ENCODE measurements at places on chromosomes 5 and 9.
A peak's percentile ranks its signal among the peaks of the same experiment; 100 is the strongest.

GRCh38 chr5:154993461-154993860 lies 20.1 kb upstream of the KIF4B start:
- no peak for DNase-seq

- no peak for DNase-seq
Observed at GRCh38 chr9:126411225-126411947, 84.8 kb downstream of the MVB12B start.

DNA sequence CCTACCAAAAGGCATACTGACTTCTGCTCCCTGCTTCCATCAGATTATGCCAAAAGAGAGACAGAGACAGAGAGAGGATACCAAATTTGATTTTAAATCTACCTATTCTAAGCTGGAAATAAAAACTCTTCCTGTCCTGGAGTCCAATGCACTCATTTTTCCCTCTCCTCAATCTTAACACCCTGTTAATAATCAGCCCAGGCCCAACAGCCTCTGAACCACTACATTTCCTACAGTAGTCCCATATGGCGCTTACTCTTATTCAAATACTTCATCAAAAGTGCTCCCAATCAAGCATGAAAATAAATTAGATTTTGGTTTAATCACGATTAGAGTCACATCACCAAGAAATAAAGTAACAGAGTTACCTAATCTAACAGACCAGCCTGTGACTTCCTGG lies 152.3 kb downstream of the TSSK1B start:
- DNase-seq: no peak

DNA sequence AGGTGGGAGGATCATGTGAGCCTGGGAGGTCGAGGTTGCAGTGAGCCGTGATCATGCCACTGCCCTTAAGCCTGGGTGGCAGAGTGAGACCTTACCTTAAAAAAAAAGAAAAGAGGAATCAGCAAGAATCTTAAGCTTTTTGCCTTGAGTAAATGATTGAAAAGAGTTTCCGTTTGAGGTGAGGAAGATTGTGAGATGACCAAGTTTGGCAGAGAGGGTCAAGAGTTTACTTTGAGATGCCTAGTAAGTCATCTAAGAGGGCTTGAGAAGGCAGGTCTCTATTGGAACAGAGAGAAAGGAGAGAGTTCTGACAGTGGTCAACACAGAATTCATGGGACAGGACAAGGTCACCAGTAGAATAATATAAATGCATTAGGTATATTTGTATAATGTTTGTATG lies 572.1 kb downstream of the TLE4 start:
- no peak for DNase-seq

- DNase-seq: no peak
Observed at GRCh38 chr9:976258-976942, at the start of gene DMRT3. Gene DMRT3 (plus strand): TSS chr9:976655. CDS start chr9:977002, 347 bp downstream.

- DNase-seq: no peak
Observed at GRCh38 chr5:116153687-116154174, 68.9 kb downstream of the COMMD10 start.

- peak; percentile 61 for DNase-seq
Observed at GRCh38 chr5:132819468-132819867, 6.4 kb downstream of the SOWAHA start.

DNA sequence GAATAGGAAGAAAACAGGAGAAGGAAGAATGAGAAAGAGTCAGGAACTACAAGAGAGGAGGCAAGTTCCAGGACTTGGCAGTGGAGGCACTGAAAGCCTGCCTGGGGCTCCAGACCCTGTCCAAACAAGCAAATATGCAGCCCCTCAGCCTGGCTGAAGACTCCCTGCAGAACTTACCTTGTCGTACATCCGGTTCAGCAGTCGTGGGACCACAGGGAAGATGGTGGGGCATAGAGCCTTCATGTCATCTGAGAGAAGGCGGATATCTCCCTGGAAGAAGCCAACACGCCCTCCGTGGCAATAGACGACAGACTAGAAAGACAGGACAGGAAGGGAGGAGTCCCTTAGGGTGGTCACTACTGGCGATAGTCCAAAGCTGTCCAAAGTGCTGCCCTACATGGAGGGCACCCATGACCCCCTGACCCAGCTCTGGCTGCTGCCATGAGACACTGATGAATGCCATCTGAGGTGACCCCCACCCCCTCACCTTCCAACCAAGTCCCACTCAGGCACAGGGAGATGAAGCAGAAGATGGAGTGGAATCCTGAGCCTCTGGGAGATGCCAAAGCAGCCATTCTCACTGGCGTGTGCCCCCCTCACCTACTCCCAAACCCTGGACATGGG lies 27.7 kb upstream of the MEIKIN start:
- no peak for DNase-seq

DNA sequence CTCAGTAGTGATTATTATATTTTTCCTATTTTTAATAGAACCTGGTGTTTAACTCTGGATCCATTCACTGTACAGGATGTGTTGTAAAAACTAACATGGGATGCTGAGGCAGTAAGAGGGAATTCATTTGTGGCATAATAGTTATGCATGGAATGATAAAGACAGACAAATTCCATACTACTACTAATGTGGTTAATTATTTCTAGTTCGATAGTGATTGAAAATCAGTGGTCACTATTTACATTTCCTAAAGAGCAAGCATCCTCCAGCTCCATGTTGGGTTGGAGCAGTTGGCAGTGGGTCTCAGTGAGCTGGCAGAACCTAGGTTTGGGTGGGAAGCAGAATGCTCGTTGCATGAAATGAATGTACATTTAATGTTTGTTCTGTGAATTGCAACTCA lies 122.6 kb downstream of the SAXO1 start:
- no peak for DNase-seq

DNA sequence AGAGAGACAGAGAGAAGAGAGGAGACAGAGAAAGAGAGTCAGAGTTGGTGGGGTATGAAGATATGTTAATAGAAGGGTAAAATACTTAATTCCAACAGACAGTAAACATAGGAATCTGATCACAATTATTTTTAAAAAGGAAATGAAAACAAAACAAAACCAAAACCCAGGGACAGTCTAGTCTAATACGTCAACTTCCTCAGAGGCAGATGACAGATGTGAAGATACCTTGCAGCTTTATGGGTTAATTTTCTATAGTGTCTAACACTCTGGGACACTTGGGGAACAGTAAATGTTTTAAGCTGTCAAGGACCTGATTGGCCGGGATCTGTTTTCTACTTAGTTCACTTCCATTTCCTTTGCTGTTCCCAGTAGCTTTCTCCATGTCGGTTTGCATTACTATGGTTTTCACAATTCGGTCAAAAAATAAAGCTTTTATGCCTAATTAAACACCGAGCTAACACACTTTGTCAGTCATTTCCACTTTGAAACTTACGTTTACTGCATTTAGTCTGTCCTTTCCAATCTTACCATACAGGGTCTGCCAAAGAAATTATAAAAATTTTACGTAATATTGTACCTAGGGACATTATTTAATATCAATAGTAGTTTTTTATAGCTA lies 216.5 kb downstream of the MCTP1 start:
- DNase-seq: no peak

GRCh38 chr5:2895196-2895595 lies 143.7 kb upstream of the IRX2 start:
- no peak for DNase-seq

DNA sequence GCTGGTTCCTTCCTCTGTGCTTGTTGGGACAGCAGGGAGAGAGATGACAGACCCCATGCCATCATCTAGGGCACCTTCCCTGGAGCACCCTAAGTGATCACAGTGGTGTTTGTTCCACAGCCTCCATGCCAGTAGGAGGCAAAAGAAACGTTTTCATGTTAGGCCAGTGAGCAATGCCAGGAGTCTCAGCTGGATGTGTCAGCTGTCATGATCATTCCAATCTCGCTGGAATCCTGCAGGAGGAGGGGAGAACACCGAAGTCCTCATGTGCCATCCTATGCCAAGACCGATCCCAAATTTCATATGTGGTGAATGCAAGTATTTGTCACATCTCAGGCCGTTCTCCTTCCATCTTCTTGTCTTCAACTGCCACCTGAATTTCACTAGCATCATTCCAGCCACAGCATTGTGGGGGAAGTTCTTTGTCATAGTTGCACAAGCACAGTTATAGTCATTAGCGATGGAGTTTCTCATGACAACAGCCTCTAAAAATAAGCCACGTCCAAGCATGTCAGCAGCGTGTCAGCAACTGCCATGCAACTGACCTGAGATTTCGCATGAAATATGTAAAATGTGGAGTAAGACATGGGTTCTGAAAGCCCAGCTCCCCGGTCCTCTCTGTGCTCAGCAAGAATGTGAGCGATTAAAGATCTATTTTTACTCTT lies 97.2 kb upstream of the DNAH5 start:
- no peak for DNase-seq

- no peak for DNase-seq
Observed at GRCh38 chr9:23662320-23662719, 163.7 kb downstream of the ELAVL2 start.

DNA sequence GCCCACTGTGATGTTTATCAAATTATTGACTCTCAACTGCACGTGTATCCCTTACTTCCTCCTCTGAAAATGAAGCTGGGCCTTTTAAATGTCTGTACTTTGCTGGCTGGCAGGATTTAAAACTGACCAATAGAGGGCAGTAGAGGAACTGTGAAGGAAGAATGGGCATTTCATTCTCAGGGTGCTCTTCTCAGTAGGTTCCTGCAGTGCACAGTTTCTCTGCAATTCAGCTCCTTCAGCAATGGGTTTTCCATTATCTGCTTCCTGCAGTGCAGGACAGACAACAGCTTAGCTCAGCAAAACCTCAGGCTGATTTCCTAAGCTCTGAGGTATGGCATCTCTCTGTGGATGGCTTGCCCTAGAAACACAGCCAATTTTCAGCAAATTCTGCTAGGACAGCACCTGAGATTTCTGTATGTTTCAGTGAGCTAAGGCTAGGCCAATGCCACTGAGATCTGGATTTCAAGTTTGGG lies 298.4 kb upstream of the PRDM9 start:
- DNase-seq: peak; percentile 33

- DNase-seq: no peak
Observed at GRCh38 chr9:126151686-126152134, 174.9 kb upstream of the MVB12B start.

DNA sequence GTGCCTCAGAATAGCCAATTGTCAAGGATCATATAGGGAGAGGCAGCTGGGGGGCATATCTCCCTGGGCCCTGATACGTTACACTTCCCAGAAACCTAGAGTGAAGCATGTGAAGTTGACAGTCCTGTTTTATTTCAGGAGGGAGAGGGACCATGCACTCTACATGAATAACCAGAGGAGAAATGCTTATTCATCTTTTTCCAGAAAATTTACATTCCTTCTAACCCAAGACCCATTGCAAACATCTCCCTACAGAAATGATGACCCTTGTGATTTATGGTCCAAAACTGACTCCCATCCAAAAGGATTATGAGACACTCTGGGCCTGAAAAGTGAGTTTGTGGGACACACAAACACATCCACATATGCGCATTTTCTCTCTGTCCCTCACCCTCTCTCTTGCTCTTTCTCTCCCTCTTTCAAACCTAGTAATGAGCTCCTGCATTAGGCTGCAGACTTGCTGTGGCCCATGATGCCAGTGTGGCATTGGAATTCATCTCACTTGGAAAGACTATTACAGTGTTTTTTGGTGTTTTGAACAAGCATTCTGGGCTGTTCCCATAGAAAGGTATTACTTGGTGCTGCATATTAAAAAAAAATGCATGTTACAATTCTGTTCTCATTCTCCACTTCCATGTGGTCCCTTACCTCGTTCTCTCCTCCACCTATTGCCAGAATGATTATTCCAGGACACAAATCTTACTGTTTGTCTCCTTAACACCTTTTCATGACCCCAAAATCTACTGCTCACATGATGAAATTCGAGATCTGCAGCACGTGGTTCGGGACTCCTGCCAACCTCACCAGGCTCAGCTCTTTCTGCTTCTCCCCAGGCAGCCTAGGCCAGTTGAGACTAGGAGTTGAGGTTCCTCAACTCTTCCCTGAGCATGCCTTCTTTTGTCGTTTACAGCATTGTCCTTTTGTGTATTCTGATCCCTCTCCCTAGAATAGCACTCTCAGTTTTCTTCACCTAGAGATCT lies 451.3 kb upstream of the KLF4 start:
- no peak for DNase-seq

GRCh38 chr5:176724472-176724871 lies 77.2 kb downstream of the TSPAN17 start:
- no peak for DNase-seq

GRCh38 chr9:1554081-1555035 lies 460.8 kb upstream of the SMARCA2 start:
- no peak for DNase-seq

DNA sequence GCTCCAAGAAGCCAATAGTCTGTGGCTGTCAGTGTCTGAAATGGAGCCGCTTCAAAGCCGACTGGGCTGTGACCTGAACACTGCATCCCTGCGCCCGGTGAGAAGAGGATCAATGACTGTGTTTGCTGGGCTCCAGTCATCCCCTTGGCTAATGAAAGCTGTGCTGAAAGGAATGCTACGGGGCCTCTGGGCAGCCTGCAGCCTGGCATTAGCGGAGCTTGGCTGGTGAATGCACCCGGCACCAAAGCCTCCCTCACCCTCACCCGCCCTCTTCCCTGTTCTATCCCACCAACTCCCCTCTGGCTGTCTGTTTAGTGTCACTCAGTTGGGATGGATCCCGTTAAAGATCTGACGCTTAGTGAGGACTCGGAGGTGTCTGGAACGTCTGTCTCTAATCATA lies 355.3 kb downstream of the BNC2 start:
- peak; percentile 28 for DNase-seq

DNA sequence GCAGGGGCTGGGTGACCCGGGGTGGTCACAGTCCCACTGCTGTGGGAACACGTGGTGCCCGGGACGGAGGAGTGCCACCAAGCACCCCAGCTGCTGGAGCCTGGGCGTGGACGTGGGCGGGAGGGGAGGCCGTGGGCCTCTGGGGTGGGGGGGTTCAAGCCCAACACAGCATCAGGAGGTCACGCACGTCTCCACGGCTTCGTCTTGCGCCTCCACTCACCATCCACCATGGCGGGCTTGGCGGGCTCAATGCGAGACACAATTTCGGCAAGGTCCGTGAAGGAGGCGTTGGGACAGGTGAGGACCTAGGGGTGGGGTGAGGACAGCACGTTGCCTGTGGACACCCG lies 2.2 kb upstream of the NSMF start:
- no peak for DNase-seq

GRCh38 chr5:145025775-145026174 lies 809.4 kb downstream of the PRELID2 start:
- no peak for DNase-seq

DNA sequence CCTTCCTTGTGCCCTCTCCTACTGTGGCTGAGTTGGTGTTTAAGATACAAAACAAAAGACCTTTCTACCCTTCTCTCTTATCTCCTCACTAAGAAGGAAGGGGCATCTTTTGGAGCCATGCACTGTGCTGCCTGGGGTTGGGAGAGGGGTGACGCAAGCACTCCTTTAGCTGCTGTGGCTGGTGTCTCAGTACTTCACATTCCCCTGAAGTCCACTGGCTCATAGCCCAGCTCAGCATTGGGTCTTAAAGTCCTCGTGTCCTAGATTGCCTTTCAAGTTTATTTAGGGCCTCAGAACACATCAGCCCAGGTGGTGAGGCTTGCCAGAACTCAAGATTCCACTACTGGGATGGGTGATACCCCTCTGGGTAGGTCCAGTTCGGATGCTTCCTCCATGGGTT lies 325.9 kb upstream of the CYLC2 start:
- no peak for DNase-seq

GRCh38 chr9:60545878-60546385 lies 368.3 kb upstream of the SPATA31A5 start:
- DNase-seq: no peak
